GM12878 (cell line): ENCODE measurements at places on chromosomes 7 and 10. TPM values are rescaled to one million over a fixed set of nuclear protein-coding genes. Genes with fewer than 3 reads are reported as not detected.

- no peaks in the 10 kb centered on the region for H3K27me3 ChIP-seq
- H3K4me1 ChIP-seq = no peaks in the 10 kb centered on the region
- no peak overlapping the region for H3K4me3 ChIP-seq
- H3K27ac ChIP-seq = no peak overlapping the region
- no peak for DNase-seq
- no peaks in the 10 kb centered on the region for H3K36me3 ChIP-seq
These were observed 73.6 kb downstream of the CYP26A1 start for GRCh38 chr10:93147281-93147680.

GRCh38 chr7:47836503-47837202 is 111.6 kb downstream of the PKD1L1 start:
- H3K36me3 ChIP-seq = no peaks in the 10 kb centered on the region
- no peaks in the 10 kb centered on the region for H3K4me1 ChIP-seq
- H3K27ac ChIP-seq = no peak overlapping the region

- H3K4me3 ChIP-seq = no peak overlapping the region
- no peaks in the 10 kb centered on the region for H3K4me1 ChIP-seq
- peaks cover 11% of the 10 kb centered on the region for H3K36me3 ChIP-seq
- no peak overlapping the region for H3K27ac ChIP-seq
These were observed 1.9 kb upstream of the BHLHA15 start for GRCh38 chr7:98209166-98209920.

DNA sequence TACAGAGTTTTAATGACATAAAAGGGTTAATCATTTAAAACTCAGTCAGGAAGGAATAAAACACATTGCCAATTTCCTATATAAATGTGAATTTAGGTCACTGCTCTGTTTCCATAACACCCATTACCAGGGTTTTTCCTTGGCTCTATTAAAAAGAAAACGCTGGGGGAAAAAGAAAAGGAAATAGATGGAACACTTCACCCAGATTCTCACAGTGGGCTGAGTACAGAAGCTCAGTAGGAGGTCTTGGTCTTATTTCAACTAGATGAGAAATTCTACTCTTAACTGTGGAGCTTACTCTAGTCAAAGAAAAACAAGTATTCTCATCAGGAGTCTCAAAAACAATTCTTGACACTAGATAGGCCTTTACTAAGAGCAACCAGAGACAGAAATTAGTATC is 36.5 kb downstream of the GLUD1 start:
- DNase-seq = no peak
- no peaks in the 10 kb centered on the region for H3K27me3 ChIP-seq
- no peak overlapping the region for H3K27ac ChIP-seq
- no peak overlapping the region for H3K4me3 ChIP-seq
- peaks cover 7% of the 10 kb centered on the region for H3K4me1 ChIP-seq
- peaks cover 4% of the 10 kb centered on the region for H3K36me3 ChIP-seq

DNA sequence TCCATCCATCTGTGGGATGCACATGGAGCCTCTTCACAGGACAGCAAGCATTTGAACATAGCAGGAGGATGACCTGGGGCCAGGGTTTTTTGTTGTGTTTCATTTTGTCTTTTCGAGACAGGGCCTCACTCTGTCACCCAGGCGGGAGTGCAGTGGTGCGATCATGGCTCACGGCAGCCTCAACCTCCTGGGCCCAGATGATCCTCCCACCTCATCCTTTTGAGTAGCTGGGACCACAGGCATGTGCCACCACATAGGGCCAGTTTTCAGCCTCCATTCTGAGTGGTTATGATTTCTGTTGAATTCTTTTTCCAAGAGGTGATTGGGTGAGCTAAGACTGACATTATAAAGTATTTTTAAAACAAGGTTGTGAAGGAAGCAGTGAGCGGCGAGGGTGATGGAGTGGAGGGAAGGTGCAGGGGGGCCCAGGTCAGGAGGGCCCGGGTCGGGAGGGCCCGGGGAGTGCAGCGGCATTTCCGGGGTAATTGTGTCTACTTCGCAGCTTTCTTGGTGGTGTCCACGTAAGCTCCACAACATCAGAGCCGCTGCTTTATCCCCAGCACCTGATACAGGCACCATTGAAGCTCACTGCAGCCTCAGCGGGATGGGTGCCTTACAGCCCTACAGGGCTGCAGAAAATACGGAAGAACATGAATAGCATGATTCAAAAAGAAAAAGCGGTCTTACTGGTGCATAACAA is 12.0 kb upstream of the LARP4B start:
- H3K27ac ChIP-seq = peak overlapping the region; percentile 39
- no peaks in the 10 kb centered on the region for H3K27me3 ChIP-seq
- no peak for DNase-seq
- H3K36me3 ChIP-seq = no peaks in the 10 kb centered on the region

DNA sequence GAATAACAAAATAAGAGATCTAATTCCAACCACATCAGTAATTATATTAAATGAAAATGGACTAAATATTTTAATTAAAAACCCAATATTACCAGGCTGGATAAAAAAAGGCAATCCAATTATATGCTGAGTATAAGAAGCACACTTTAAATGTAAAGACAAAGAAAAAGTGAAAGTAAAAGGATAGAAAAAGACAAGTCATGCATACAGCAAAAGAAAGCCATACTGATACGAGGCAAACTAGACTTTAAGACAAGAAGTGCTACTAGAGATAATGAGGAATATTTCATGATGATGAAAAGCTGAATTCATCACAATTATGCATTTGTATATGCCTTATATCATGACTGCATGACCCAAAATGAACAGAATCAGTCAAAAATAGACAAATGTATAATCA is 628.6 kb downstream of the PHTF2 start:
- no peaks in the 10 kb centered on the region for H3K36me3 ChIP-seq
- no peak for DNase-seq
- no peak overlapping the region for H3K4me3 ChIP-seq
- H3K4me1 ChIP-seq = no peaks in the 10 kb centered on the region

GRCh38 chr7:24725554-24726241 is 31.6 kb downstream of the GSDME start:
- peaks cover 54% of the 10 kb centered on the region for H3K4me1 ChIP-seq
- H3K4me3 ChIP-seq = no peak overlapping the region
- no peaks in the 10 kb centered on the region for H3K36me3 ChIP-seq
- no peaks in the 10 kb centered on the region for H3K27me3 ChIP-seq
- H3K27ac ChIP-seq = no peak overlapping the region
- no peak for DNase-seq

- DNase-seq = no peak
- H3K4me1 ChIP-seq = no peaks in the 10 kb centered on the region
- H3K27ac ChIP-seq = no peak overlapping the region
- peaks cover 12% of the 10 kb centered on the region for H3K36me3 ChIP-seq
- no peak overlapping the region for H3K4me3 ChIP-seq
- no peaks in the 10 kb centered on the region for H3K27me3 ChIP-seq
These were observed 113.7 kb downstream of the RGS10 start for GRCh38 chr10:119428789-119429188.

DNA sequence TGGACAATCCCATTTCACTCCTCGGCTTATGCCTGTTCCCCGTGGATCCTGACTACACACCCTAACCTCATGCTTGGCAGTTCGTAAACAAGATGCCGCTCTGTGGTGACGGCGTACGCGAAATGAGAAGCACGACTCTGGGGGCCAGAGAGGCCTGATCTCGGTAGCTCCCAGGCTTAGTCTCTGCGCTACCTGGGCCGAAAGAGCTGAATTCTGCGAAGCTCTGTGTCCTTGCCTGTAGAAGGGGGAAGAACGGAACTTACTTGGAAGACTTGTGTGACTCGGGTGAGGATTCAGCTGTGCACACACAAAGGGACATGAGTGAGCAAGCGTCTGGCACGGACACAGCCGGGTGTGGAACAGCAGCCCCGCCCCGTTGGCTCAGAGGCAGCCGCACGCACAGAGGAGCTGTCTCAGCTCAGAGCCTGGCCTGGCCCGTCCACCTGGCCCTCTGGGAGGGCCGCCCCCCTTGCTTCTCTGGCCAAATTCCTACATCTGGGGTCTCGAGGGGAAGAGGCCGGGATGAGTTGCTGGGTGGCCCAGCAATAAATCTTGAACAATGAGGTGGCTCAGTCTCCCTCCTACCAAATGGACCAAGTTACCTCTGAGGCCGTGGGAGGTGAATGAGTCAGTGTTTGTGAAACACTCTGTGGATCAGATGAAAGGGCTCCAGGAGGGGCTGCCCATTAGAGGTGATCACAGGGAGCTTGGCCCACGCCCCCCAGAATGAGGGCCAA is 83.8 kb downstream of the PDGFA start:
- no peaks in the 10 kb centered on the region for H3K36me3 ChIP-seq
- H3K27ac ChIP-seq = no peak overlapping the region
- H3K27me3 ChIP-seq = no peaks in the 10 kb centered on the region
- no peak overlapping the region for H3K4me3 ChIP-seq

GRCh38 chr7:144670218-144670617 is 165.6 kb downstream of the TPK1 start:
- no peaks in the 10 kb centered on the region for H3K4me1 ChIP-seq
- no peak for DNase-seq

DNA sequence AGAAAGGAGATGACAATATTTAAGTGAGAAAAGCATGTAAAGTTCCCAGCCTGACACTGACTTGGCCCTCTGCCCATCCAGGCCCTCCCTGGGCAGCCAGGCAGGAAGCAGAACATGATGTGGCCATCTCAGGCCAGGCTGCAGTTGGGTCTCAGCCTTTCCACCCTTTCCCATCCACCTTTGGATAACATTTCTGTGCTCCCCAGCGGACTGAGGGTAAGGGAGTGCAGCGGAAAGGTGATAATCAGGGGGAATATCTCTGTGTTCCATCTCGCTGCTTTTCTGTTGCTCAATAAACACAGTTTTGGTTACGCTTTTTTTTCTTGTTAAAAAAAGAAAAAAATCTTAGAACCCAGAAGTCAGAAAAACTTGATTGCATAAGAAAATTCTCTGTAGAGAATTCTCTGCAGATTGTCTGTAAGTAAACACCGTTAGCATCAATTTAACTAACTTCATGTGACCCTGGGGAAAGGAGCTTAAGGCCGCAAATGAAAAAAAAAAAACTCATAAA is 37.2 kb upstream of the TARP start:
- peak overlapping the region; percentile 35; the same call in 1 of the 2 replicates for H3K27ac ChIP-seq
- no peaks in the 10 kb centered on the region for H3K27me3 ChIP-seq
- H3K4me1 ChIP-seq = peaks cover 20% of the 10 kb centered on the region
- DNase-seq = no peak
- H3K4me3 ChIP-seq = peak overlapping the region; percentile 71
- H3K36me3 ChIP-seq = no peaks in the 10 kb centered on the region

- H3K27ac ChIP-seq = no peak overlapping the region
- H3K27me3 ChIP-seq = no peaks in the 10 kb centered on the region
- no peak for DNase-seq
- no peak overlapping the region for H3K4me3 ChIP-seq
These were observed 47.3 kb upstream of the TCF7L2 start for GRCh38 chr10:112902730-112903129.

DNA sequence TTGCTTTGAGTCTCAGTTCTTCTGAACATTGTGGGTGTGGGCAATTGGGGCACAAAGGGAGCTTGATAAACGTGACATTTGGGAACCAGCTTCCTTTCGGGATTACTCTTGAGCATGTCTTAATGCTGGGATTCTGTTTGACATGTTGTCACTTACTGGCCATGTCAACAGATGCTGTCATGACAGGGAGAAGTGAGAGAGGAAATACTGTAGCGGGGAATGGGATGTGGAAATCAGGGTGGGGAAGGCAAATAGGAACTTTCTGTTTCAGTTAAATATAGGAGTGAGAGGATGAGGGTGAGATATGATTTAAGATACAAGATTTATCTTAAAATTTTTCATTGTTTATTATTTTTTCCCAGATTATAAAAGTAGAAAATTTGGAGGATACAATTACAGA is 83.9 kb downstream of the SEC23IP start:
- no peaks in the 10 kb centered on the region for H3K36me3 ChIP-seq
- H3K27ac ChIP-seq = no peak overlapping the region
- no peak for DNase-seq
- H3K4me1 ChIP-seq = no peaks in the 10 kb centered on the region
- H3K27me3 ChIP-seq = no peaks in the 10 kb centered on the region

- H3K36me3 ChIP-seq = no peaks in the 10 kb centered on the region
- no peak overlapping the region for H3K27ac ChIP-seq
- no peak overlapping the region for H3K4me3 ChIP-seq
These were observed 49.1 kb downstream of the FEZF1 start for GRCh38 chr7:122255454-122255853.

GRCh38 chr10:86536294-86536861 is 14.8 kb upstream of the WAPL start:
- no peak overlapping the region for H3K4me3 ChIP-seq
- no peaks in the 10 kb centered on the region for H3K36me3 ChIP-seq
- H3K4me1 ChIP-seq = peaks cover 5% of the 10 kb centered on the region
- H3K27me3 ChIP-seq = no peaks in the 10 kb centered on the region
- H3K27ac ChIP-seq = no peak overlapping the region
- DNase-seq = no peak

GRCh38 chr10:63343476-63343875 is 122.3 kb downstream of the JMJD1C start:
- H3K4me1 ChIP-seq = peaks cover 8% of the 10 kb centered on the region
- no peak for DNase-seq
- no peak overlapping the region for H3K4me3 ChIP-seq
- no peaks in the 10 kb centered on the region for H3K36me3 ChIP-seq

- no peak overlapping the region for H3K4me3 ChIP-seq
- no peaks in the 10 kb centered on the region for H3K4me1 ChIP-seq
- DNase-seq = no peak
- H3K27me3 ChIP-seq = no peaks in the 10 kb centered on the region
- no peaks in the 10 kb centered on the region for H3K36me3 ChIP-seq
These were observed 806.1 kb downstream of the TNS3 start for GRCh38 chr7:46775776-46776175.

DNA sequence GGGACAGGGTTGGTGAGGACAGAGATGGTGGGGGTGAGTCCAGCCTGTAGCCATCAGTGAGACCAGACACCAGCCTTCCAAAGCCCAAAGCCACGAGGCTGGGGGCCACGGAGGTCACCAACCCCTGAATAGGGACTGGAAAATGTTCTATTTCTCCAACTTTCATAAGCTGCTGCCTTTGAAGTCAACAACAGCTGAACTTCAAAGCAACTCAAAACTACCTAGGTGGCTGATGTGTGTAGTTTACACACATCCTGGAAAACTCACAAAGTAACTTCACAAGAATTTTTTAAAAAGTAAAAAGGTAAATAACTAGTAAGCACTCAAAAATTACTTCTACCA is 88.8 kb downstream of the CHST15 start:
- no peak overlapping the region for H3K27ac ChIP-seq
- no peak overlapping the region for H3K4me3 ChIP-seq
- no peak for DNase-seq

Gene DKK1
- total RNA-seq = 0.77 TPM in 1 of 2 replicates, not detected in the other

Gene NUP42
- total RNA-seq = 47.6 and 48.6 TPM in 2 replicates

Gene SFRP5
- 0.11 TPM in 1 of 2 replicates, not detected in the other for total RNA-seq

Gene TRIM73
- total RNA-seq = 2.4 and 3.6 TPM in 2 replicates

Gene FOXP2
- 1.8 and 2.1 TPM in 2 replicates for total RNA-seq

Gene CISD1
- total RNA-seq = 31.8 and 34.3 TPM in 2 replicates

Gene SEMA3A
- total RNA-seq = 0.08 and 0.32 TPM in 2 replicates

Gene MYL10
- total RNA-seq = not detected in 2 replicates

Gene AMPH
- 0.19 TPM in 1 of 2 replicates, not detected in the other for total RNA-seq
